ENCODE measurements at places on chromosomes 16 and 17.

- DNase-seq, result no peak
These were observed 1.1 kb downstream of the PHF12 start for GRCh38 chr17:28950017-28950751.

DNA sequence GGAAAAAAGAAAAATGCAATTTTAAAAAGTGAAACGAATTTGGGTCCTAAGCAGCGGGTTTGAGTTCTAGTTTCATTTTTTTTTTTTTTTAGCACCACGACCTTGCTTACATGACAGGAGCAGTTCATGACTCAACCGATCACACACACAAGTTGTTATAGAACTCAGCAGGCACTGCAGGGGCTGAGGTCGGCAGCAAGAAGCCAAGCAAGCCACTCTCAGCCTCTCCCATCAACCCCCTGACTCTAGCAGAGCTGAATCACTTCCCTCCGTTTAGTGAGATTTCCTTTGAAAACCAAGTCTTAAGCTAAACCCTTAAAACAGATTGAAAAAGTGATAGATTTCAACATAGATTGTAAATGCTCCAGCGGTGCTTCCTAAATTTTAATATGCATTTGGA lies 520.8 kb downstream of the HAPSTR1 start:
- no peak for DNase-seq

- DNase-seq, result no peak
These were observed 1.1 kb upstream of the RNF213 start for GRCh38 chr17:80259457-80260068.

DNA sequence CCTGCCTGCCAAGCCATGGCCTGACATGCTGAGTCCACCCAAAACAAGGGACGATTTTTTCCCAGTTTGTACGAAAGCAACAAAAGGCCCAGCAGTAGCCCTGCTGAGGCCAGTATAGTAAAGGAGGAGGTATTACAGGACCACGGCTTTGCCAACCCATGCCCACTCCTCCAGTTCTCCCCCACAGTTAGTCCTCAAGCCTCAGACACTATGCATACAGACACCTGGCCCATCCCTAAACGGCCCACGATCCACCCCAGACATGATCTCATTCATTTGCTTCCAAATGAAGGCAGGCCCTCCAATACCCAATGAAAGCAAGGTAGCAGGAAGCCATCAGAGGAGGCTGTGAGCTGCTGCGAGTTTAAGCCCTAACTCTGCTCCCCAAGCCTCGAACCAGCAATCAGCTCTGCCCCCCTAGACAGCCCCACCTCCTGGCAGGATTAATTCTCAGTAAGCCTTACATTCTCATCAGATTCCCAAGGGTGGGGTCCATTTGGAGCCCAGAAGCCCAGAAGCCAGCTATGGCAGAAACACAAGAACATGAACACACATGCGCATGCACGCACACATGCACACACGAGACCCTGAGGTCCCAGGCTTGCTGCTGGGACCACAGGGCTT lies 4.9 kb downstream of the HDAC5 start:
- DNase-seq, result no peak

- no peak for DNase-seq
These were observed 832 bp downstream of the CDK5R1 start for GRCh38 chr17:32487473-32488176.

DNA sequence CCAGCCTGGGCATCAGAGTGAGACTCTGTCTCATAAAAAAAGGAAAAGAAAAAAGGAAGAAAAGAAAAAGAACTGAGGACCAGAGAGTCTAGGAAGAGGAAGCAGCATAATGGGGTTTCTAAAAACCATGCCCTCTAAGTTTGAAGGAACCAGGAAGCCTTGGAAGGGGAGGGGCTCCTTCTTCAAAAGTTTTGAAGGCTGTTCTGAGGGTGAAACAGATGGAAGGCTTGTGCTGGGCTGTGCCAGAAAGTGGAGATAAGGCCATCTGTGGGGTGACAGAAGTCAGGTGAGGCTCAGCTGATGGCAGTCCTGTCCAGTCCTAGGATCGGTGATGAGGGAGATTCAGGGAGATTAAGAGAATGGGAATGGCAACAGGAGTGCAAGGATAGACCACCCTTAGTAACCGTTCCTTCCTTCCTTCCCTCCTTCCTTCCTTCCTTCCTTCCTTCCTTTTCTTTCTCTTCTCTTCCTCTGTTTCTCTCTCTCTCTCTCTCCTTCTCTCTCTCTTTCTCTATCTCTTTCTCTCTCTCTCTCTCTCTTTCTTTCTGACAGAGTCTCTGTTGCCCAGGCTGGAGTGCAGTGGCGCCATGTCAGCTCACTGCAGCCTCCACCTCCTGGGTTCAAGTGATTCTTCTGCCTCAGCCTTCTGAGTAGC lies 182.6 kb downstream of the NTN1 start:
- no peak for DNase-seq

DNA sequence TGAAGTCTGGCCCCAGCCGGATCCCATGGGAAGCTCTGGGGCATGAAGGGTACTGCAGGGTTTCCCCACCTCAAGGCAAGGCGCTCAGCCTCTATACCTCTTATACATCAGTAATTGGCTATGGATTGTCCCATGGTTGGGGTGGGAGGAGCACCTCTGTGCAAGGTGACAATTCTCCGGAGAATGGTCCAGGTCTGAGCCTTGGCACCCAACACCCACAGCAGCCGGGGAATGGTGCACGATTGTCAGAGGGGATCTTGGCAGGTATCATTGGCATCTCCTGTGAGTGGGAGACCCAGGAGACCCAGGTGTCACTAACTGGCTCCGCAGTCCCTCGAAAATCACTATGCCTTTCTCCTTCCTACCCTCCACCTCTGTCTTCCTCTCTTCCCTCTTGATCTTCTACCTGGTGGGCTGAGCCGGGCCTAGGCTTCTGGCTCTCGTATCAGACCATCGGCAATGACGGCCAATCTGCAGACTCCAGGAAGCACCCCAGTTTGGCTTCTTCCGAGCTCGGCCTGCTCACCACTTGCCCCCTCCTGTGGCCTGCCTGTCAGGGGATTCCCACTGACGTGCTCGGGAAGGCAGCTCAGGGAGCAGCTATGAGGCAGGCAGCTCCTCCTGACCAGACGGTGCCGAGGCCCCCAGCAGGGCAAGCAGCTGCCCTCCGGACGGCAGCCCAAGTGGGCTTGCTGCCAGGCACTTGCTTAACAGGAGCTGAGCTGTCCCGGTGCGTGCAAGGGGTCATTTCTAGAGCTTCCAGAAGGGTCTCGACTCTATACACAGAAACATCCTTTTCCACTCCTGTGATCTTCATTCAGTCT lies 10.0 kb upstream of the CALB2 start:
- DNase-seq, result no peak

DNA sequence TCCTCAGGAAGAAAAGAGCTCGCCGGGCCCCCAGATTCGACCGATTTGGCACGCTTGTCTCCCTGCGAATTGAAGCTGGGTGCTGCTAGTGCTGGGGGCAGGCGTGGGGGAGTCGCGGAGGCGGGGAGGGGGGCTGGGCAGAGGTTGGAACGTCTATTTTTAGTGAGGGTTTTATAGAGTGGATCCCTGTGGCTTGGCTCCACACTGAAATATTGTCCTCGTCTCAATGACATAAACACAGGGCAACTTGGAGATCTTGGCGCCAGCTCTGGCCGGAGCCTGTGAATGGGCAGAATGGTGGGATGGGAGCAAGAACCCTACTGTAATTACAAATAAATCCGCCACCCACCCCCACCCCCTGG lies 15.7 kb upstream of the NOG start:
- no peak for DNase-seq

GRCh38 chr16:75112734-75113491 lies 3.7 kb downstream of the LDHD start:
- no peak for DNase-seq

DNA sequence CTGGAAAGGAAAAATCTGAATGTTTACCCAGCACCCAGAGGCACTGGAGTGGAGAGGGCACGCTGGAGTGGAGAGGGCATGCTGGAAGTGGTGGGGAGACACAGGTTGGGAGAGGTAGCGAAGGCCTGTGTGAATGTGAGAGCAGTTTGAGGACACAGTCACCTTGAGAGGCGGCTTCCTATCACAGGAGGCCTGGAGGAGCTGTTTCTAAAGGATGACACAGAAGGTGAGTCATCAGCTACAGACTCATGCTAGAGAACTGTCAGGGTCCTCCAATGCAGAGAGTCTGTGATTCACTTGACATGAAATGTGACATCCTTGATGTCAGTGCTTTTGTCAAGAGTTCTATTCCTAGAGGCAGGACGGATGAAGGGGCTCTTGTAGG lies 13.8 kb downstream of the CTRL start:
- no peak for DNase-seq

Measured in GM18507 (cell line).